Stimulated activated CD8-positive, alpha-beta memory T cell treated with anti-CD3 and anti-CD28 coated beads, Interleukin-4, amount 100 ng/mL, for 4 hours (primary cell): ENCODE measurements at places on chromosomes 12 and 14.

DNA sequence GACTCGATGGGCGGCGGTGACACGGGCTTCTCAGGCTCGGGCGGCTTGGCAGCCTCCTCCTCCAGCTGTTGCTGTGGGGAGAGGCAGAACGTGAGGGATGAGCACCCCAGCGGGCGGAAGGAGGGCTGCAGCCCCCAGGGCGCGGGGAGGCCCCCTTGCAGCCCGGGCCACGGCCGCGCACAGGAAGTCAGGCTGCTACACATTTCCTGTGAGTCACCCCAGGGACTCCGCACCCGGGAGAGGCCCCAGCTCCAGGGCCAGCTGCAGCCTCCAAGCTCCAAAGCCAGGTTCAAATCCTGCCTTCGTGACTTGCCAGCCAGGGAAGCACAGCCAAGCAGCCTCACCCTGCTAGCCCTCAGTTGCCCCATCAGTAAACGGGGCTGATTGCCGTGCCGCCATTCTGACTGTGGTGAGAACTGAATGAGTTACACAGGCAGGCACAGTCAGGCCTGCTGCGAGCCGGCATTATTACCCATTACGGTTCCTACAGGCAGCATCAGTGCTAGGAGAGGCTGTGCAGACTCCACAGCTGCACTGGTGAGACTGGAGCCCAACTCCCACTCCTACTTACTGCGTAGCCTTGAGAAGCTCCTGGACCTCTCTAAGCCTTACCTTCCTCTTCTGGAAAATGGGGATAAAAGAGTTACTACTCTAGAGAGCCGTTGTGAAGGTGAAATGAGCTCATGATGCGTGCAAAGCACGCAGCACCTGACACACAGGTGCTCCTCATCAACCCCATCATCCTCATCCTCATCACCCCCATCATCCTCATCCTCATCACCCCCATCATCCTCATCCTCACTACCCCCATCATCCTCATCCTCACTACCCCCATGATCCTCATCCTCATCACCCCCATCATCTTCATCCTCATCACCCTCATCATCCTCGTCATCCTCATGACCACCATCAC, 100.9 kb downstream of the NCOR2 start:
- DNase-seq: peak; percentile 82

DNA sequence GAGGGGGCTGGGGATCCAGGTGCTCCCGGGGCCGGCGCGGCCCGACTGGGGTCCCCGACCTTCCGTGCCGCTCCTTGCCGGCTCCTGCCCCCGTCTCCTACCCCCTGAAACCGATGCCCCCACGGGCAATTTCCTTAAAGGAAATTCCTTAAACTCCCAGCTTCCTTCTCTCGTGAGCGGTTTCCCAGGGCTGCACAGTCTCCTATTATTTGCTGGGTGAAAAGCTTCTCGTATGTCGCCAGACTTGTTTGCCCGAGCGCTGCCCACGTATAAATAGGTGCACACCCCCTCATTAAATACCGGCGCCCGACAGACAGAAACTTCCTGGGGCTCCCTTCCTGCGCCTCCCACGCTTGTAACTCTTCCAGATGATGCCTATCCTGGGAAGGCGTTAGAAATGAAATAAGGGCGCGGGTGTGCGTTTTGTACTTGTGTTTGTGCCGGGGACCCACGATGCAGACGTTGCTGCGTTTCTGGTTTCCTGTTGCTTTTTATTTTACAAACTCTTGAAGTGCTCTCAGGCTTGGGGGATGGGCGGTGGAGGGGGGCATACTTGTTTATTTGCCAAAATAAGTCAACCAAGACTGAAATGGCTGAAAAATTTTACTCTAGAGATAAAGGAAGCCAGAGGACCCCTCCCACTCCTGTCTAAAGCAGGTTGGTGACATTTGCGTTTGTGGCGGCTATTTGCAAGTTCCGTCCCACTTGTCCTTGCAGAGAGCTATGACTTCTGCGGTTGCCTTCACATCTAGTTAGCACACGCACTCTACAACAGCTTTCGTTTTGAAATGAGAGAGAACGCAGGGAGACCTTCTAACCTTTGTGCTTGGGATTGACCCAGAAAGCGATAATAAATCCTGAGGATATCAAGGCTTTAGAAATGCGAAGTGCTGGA, 1.0 kb downstream of the HIP1R start:
- DNase-seq: peak; percentile 7

GRCh38 chr12:3256103-3256631, 179.0 kb downstream of the TSPAN9 start:
- no peak for DNase-seq

- DNase-seq: no peak
These were observed 67.2 kb downstream of the RIC8B start for GRCh38 chr12:106841510-106842302.

DNA sequence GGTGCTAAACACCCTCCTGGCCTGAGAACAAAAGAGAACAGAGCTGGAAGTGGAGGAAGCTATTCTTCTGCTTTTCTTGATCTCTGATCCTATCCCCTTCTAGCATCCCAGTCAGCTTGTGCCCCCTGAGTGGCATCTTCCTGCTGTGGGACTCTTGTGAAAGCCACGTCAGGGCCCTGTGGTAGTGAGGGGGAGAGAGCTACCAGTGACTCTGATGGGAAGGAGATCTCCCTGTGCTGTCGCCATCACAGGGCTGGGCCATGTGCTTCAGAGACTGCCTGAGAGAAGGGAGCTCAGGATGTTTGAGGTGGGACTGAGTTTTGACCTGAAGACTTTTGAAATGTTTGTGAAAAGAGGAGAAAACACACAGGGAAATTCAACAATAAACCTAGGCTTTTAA, 107.6 kb upstream of the FUT8 start:
- DNase-seq: no peak

- DNase-seq: peak; percentile 3
These were observed 879 bp downstream of the RAB3IP start for GRCh38 chr12:69739287-69740191.

- DNase-seq: no peak
These were observed 8.2 kb downstream of the SPRYD3 start for GRCh38 chr12:53070877-53071492.

DNA sequence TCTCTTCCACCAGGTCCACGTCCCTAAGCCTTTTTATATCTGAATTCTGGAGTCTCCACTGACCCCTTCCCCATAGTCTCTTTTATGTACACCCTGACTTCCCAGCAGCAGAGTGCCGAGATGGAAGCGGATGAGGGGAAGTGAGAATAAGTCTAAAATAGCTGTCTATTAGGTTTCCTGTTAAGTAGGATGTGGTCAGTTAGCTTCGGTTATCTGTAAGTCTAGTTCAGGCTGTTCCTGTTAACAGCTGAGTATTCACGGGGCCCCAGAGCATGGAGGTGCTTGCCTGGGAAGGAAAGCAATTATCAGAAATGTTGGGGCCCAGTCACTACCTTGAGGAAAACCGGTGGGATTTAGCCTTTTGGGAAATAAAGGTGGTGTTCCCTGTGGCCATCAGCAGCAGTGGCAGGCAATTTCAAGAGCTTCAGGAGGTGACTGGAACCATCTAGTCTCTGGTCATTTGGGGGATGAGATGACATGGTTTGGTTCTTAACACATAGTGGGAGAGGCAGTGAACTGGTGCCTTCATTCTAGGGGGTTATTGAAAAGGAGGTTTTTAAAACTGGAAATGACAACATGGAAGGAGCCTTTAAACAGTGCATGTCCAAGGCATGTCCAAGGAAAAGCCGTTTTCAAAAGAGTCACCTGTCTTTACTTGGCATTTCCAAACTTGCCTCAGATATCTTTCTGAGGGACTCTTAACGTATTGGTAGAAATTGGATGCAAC, 21.8 kb downstream of the CHST11 start:
- no peak for DNase-seq

- no peak for DNase-seq
These were observed 473.1 kb downstream of the TMEM121 start for GRCh38 chr14:105999361-106000028.

GRCh38 chr14:45145214-45145613, 9.5 kb downstream of the FANCM start:
- no peak for DNase-seq

DNA sequence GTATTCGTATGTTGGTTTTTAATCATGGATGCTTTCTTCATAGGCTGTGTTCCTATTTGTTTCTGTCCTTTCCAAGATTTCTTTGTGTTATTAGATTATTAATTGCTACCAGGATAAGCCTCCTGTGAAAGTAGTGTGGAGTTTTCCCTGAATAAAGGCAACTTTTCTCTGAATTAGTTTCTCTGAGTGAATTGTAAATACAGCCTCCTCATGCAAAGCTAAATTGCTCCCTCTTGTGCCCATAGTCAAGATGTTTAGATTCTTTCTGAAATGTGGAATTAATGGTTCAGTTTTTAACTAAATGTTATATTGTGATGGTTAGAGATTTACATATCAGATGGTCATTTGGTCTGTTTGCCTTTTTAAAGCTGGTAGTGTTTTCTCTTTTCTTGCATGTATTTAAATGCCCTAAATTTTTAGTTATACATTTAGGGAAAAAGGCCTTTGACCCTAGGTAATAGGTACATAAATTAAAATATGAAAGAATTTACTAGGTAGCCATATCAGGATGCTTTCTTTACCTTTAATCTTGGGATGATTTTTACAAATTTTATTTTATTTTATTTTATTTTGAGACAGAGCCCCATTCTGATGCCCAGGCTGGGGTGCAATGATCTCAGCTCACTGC, 8.9 kb downstream of the APAF1 start:
- no peak for DNase-seq

GRCh38 chr12:117903110-117903840, 65.5 kb downstream of the KSR2 start:
- no peak for DNase-seq

GRCh38 chr14:58428118-58428683, 682 bp downstream of the KIAA0586 start:
- no peak for DNase-seq

- peak; percentile 73 for DNase-seq
These were observed 1.3 kb downstream of the ESYT1 start for GRCh38 chr12:56129206-56129941.

- DNase-seq: no peak
These were observed 1.6 kb upstream of the HHIPL1 start for GRCh38 chr14:99643343-99643742.

- no peak for DNase-seq
These were observed 85.0 kb downstream of the TMTC1 start for GRCh38 chr12:29698756-29699155.

- DNase-seq: no peak
These were observed 225.1 kb upstream of the DIO3 start for GRCh38 chr14:101336183-101336582.

DNA sequence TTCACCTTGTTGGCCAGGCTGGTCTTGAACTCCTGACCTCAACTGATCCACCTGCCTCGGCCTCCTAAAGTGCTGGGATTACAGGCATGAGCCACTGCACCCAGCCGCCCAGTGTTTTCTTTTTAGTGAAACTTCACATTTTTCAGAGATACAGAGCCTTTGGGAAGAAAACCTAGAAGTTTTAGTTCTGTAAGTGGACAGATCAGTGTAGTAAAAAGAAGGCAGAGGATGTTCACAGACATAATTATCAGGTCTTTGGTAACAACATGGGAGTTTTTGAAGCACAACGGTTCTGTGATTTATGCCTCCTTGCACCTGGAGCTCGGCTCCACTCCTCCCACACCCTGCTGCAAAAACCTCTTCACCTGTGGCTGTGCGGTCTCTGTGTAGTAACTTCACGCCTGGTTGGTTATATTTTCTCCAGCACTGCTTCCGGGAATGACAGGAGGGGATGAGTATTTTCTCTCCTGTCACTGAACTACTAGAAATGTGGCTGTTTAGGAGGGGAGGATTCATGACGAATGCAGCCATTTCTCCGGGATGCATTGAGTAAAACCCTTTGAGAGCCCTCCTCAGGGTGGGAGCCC, 67.0 kb downstream of the ARF6 start:
- no peak for DNase-seq

GRCh38 chr14:77421201-77421600, 2.1 kb downstream of the NOXRED1 start:
- DNase-seq: no peak

DNA sequence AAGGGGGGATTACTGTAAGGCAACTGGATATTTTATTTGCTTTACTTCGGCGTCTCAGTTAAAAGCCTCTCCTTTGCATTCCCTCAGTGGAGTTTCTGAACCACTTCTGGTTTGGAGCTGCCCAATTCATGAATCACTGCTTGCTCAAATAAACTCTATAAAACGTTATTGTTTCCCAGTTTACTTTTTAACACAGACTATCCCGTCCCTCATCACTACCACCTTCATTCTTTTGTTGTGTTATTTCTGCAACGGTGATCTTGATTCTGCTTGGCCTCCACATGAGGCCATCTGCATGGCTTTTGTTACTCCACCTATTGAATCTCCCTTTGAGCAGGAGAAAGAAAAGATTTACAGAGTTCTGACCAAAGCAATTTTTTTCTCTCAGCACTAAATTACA, 104.0 kb upstream of the PLEKHA5 start:
- DNase-seq: no peak

- no peak for DNase-seq
These were observed 6.0 kb downstream of the CDKN1B start for GRCh38 chr12:12723149-12723680.
